Fibroblast of skin of back (primary cell): ENCODE measurements at places on chromosomes 1 and 21.

GRCh38 chr1:108678706-108679105, 13.4 kb upstream of the PRPF38B start:
- no peak for DNase-seq

GRCh38 chr21:45869121-45870007, 112.2 kb upstream of the COL6A1 start:
- peak; percentile 80 for DNase-seq

DNA sequence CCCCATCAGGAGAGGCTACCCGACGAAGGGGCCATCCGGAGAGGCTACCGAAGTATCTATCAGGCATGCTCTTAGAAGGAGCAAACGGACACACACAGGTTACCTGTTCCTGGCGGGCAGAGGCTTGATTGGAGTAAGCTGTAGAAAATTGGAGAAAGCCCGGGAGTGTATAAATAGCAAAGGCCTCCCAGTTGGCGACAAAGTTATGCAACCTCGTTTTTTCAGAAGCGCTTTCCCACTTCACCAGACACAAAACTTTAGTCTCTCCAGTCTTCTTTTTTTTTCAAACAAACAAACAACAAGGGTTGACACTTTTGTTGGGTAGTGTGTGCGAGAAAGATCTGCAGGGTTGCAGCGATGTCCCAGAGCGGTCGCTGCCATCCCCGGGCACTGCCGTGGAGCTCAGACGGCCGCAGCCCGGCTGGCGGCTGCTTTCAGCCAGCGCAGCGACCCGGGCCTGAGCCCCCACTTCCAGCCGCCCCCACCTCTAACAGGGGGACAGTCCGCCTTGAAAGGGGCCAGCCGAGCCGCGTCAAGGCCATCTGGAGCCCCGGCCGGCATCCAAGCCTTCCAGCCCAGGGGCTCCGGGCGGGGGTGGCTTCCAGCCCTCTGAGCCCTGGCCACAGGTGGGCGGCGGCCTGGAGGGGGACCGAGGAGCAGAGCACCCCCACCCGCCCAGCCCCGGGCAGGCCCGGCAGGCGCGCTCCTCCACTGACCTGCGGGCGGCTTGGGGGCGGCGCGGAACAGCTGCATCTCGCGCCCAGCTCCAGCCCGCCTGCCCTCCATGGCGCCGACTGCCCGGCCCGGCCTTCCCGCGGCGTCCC, 616 bp downstream of the MCOLN3 start:
- DNase-seq = no peak

DNA sequence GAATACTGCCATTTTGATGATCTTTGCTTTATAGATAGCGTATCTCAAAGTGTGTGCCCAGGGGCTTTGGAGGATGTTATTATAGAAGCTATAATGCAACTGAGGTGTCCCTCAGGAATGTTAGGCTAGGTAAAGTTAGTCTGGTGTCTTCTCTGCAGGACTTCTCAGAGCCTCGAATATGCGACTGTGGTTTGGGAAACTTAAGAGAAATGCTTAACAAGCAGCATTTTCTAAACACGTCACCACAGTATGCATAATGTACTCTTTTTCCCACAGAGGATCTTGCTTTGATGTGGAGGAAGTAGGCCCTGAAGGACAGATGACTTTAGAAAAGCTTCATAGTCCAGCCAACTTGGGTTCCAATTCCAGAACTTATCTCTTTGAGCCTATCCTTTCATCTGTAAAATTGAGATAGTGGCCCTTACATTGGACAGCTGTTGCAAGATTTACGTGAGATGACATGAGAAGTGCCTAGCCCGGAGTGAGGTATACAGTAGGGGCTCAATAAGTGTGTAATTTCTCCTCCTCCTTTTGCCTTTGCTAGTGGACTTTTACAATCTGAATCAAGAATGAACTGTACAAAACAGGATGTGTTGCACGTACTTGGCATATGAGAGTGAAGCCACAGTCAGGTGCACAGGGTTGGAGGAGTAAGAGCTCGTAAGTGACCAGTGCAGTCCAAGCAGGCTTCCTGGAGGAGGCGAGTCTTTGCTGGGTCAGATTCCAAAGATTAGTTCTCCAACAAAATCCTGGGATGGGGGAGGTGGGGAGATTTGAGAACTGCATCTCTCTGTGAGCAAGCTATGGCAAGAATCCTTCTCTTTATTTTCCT, 29.7 kb upstream of the TRABD2B start:
- DNase-seq = no peak

DNA sequence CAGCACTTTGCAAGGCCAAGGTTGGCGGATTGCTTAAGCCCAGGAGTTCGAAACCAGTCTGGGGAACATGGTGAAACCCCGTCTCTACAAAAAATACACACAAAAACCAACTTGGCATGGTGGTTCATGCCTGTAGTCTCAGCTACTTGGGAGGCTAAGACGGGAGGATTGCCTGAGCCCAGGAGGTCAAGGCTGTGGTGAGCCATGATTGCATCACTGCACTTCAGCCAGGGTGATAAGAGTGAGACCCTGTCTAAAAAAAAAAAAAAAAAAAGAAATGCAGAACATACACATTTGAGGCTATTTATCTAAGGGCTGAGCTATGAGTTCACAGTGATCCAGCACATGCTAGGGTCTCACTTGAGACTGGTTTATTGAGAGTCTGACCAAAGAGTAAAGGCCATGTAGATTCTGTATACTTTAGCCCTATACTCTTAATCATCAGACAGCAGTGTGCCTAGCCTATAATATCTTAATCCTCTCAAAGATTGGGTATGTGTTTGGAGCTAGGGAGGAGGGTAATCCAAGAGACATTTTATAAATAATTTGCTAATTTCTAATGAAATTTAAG, 23.9 kb downstream of the RNF2 start:
- no peak for DNase-seq

DNA sequence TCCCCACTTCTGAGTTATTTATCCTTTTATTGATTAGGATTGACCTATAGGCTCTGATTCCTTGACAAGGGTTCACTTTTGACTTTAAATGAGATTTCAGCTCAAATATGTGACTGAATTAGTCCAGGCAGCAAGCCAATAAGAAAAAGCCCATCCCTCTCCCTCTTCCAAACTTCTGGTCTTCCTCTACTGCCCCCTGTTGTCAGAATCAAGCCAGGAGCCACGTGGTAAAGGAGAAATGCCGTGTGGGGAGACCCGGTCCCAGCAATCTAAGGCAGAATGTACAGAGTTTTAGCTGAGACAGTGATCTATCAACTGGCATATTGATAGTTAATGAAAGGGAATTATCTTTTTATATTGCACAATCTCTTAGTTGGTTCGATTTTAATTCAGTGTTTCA, 5.2 kb downstream of the ADAMTS5 start:
- no peak for DNase-seq

DNA sequence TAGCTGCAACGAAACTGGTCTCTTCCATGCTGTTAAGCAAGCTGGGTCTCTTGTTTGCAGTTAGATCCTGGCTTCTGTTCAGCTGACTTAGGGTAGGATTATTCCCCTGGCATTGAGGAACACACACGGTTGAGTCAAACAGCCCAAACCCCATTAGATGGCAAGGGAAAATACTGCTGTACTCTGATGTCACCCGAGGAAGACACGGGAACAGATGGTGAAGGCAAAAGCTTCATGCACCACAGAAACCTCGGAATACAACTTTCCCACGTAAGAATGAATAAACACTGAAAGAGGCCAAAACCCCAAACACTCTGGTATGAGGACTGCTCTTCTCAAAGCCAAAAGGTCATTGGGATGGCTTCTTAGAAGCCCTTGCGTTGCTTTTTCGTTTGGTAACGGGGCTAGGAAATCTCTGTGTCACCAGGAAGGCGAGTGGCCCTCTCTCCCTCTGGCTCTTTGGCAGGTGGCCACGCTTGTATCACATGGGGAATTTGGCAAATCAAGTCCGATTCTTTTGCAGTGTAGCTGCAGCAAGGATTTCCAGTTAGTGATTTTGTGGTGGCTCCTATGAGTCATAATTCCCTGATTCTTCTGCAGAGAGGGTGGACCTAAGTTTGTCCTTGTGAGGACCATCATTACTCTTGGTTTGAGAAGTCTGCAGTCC, 16.7 kb upstream of the LYST start:
- DNase-seq = peak; percentile 96

DNA sequence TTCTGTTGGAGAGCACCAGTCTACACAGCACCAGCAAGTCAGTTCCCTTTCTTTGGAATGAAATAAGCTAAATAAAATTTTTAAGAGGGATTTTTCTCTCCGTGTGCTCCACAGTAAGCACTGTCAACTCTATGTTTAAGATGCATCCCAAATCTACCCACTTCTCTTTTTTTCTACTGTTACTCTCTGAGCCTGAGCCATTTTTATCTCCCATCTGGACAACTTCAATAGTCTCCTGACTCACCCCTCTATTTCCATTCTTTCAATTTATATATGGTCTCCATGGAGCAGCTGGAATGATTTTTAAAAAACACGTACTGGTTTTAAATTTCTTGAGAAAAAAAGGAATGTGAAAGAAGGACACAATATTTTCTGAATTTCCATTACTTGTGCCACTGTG, 24.7 kb upstream of the CCT8 start:
- no peak for DNase-seq

DNA sequence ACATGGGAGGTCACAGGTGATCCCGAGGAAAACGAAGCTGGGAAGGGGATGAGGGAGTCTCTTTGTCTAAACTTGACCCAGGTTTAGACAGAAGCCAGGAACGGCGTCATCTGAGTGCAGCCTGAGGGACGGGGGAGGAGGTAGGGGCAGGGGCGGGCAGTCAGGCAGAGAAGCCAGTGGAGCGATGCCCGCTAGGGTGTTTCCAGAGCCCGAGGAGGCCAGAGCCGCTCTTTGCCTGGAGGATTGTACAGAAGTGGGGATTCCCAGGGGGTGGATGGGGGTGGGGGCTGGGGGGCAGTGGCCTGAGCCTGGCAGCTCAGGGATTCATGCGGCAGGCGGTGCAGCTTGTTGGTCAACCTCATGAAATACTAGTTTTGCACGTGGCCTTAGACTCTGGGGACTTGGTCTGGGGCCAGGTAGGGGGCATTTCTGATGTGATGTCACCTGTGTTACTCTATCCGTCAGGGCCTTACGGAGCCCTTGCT, 58.4 kb downstream of the VPS26C start:
- DNase-seq = no peak

- no peak for DNase-seq
Measured at GRCh38 chr1:32878637-32879041, 7.7 kb upstream of the HPCA start.

GRCh38 chr1:52640697-52641096, 7.7 kb downstream of the SHISAL2A start:
- DNase-seq = no peak

GRCh38 chr1:229732061-229732460, 106.0 kb downstream of the URB2 start:
- no peak for DNase-seq

DNA sequence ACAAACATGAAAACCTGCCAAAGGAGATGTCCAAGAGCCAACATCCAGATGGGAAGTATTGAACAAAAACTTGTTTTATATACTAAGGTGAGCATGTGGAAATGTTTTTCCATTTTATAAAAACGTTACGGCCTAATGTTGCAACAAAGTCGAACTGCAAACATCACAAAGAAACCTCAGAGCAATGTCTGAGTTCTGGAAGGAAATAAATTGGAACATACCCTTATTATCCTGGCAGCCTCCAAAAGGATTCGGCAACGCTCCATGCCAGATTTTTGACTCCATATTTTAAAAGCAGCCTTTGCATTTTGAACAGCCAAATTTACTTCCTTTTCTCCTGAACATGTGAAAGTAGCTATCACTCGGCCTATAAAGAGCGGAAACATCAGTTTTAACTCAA, 3.3 kb downstream of the ALDH9A1 start:
- no peak for DNase-seq

DNA sequence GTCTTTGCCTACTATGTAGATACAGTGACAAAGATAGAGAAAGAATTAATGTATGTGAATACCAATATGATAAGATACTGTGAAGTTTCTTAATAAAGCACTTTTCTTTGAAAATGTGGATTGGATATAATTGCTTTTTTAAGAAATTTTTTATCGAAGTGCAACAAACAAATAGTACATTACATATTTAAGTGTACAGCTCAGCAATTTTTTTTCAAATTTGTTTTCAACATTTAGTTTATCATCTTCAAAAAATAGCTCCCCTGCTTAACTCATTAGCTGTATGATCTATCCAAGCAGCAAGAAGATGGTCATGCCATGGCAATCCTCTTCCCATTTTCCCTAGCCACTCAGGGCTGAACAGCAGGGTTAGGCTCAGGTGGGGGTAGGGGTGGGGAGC, 40.5 kb downstream of the NEK7 start:
- no peak for DNase-seq

GRCh38 chr1:241985787-241986186, 13.1 kb downstream of the MAP1LC3C start:
- peak; percentile 30 for DNase-seq

- DNase-seq = no peak
Measured at GRCh38 chr1:22915231-22915630, 57.4 kb downstream of the LACTBL1 start.

GRCh38 chr1:46692811-46693770, 21.4 kb downstream of the TEX38 start:
- no peak for DNase-seq

DNA sequence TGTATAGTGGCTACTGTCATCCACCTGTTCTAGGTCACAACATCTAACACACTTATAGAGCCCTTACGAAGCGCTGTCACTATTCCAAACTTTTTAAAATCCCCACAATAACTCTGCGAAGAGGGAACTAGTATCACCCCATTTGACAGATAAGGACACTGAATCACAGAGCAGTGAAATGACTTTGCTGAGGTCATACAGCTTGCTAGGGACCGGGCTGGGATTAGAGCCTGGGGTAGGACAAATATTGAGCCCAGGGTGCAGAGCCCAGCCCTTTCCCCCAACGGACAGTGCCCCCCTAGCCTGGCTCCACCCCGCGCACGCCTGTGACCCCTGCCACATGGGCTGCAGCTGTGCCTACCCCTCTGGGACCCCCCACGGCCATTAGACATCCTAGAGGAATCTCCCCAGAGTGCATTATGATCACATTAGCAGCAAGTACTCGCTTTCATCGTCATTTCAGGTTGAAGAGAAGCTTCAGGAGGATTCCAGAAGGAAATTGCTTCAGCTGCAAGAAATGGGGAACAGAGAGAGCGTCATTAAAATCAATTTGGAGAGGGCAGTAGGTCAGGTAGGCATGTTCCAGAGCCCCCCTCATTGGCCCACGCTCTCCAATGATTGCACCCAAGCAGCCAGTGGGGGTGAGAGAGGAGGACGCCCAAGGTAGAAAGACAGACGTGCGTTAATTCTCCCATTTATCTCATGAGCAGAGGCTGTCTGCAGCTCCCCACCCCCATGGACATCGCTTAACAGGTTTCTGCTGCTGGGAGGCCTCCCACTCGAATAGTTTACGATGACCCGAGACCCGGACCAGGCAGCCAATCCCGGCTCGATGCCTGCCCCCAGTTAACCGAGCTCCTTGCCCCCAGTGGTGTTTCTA, 77.2 kb downstream of the FHAD1 start:
- peak; percentile 27 for DNase-seq

GRCh38 chr1:66384258-66384921, 149.6 kb upstream of the SGIP1 start:
- no peak for DNase-seq

- no peak for DNase-seq
Measured at GRCh38 chr1:155952505-155952890, 11.1 kb downstream of the RXFP4 start.

DNA sequence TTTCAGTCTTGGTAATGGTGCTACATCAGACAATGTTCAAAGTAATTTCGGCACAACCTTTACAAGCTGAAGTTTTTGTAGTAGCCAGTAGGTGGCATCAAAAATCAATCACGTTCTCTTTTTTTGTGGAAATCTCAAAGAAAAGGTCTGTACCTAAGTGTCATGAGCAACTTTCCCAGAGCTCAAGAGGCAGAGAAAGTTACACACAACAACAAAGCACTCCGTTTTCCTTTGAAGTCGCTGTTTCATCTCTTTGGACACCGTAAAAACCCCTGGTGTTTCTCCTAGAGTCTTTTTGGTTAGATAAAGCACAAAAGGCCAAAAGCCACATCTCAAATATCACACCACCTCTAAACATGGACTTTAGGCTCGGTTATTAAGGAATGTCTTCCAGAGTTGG, 131.6 kb downstream of the LHX8 start:
- peak; percentile 33 for DNase-seq
